ENCODE measurements at places on chromosomes 6 and 20. TPM values are rescaled to one million over a fixed set of nuclear protein-coding genes. Genes with fewer than 3 reads are reported as not detected.

DNA sequence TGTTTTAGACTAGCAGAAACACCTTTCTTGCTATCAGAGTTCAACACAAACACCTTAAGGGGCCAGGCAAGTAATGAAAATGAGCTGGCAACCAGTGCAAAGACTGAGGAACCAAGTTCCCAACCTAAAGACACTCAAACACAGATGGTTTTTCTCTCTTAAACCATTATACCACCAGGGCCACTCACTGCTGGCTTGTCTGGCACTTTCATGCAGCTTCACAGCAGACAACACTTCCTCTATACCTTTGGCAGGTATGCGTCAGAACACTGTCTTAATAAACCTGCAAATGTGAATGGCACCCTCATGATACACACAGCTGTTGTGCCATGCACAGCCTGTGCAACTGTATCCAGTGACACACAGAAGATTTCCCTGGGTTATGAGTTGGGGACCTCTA is 41.6 kb downstream of the NFATC2 start:
- no peaks in the 10 kb centered on the region for H3K36me3 ChIP-seq
- H3K4me1 ChIP-seq = no peaks in the 10 kb centered on the region
- H3K4me3 ChIP-seq = no peak overlapping the region
- no peak for DNase-seq
- no peak overlapping the region for H3K27ac ChIP-seq

The CAGE1 gene
- total RNA-seq = 0.09 TPM

The GSTA2 gene
- not detected for total RNA-seq

DNA sequence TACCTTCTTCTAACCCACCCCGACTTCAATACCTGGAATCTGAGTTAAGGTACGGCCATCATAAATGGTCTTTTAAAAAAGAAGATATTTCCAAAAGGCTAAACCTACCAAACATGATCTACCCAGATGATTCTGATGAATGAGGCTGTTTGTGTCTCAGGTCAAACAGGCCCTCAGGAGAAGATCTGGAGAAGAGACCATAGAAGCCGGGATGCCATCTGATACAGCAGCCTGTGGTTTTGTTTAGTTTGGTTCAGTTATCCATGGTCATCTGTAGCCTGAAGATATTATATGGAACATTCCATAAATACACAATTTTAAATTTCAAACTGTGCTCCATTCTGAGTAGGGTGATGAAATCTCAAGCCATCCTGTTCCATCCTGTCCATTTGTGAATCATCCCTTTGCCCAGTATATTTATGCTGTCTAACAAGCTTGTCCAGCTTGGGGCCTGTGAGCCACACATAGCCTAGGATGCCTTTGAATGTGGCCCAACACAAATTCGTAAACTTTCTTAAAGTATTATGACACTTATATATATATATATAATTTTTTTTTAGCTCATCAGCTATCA is 4.0 kb upstream of the CAP2 start:
- H3K27ac ChIP-seq = no peak overlapping the region
- no peak for DNase-seq
- H3K4me3 ChIP-seq = no peak overlapping the region
